ENCODE measurements at places on chromosomes 5 and 9. TPM values are rescaled to one million over a fixed set of nuclear protein-coding genes. Genes with fewer than 3 reads are reported as not detected.

Gene DND1
- 0.09 TPM for total RNA-seq

Gene CCNI2
- total RNA-seq = not detected

Gene SPINK6
- total RNA-seq = not detected

Gene SPATA31D4
- total RNA-seq = not detected

Gene TMEM174
- not detected for total RNA-seq

Gene IFNA13
- not detected for total RNA-seq

Gene DMRT3
- not detected for total RNA-seq

Gene SAPCD2
- total RNA-seq = 5.5 TPM

Data from endothelial cell of coronary artery (primary cell).